Ammon's horn (tissue), 1 donor: ENCODE measurements at places on chromosomes 4 and X.

DNA sequence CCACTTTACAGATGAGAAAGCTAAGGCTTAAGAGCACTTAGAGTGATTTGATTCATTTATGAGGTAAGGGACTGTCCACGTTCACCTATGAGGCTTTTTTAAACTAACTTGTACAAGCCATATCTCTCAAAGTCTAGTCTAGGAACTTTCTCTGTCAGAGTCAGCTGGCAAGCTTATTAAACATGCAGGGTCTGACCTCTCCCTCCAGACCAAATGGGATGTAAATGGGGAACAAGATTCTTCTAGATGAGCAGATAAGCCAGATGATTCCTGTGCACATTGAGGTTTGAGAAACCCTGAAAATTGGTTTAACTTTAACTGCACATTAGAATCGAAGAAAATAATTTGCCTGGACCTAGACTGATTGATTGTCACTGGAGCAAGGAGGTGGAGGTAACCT lies 160.0 kb upstream of the SPRY1 start:
- DNase-seq: no peak

GRCh38 chrX:44025555-44025954 lies 52.4 kb upstream of the NDP start:
- no peak for DNase-seq

GRCh38 chr4:126238013-126238412 lies 923.3 kb downstream of the FAT4 start:
- DNase-seq: no peak

- DNase-seq: peak; percentile 47
These were observed 859 bp downstream of the SMARCA1 start for GRCh38 chrX:129522184-129523078.

GRCh38 chrX:50812995-50813842 lies 775 bp downstream of the SHROOM4 start:
- no peak for DNase-seq

DNA sequence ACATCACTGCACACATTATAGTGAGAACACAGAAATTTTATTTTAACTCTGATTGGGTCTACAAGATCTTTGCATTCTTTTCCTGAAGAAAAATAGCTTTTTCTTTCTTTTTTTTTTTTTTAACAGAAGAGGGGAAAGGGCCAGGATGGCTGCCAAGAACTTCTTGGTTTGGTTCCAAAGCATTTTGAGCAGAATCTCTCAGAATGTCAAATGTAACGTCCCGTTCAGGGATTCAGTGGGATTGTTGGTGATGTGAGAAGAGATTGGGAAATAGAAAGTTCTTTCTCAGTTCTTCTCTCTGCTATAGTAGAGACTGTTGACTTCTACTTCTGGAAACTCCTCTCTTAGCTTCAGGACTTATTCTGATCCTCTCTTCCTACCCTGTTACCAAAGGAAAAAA lies 70.9 kb upstream of the CBR4 start:
- no peak for DNase-seq

DNA sequence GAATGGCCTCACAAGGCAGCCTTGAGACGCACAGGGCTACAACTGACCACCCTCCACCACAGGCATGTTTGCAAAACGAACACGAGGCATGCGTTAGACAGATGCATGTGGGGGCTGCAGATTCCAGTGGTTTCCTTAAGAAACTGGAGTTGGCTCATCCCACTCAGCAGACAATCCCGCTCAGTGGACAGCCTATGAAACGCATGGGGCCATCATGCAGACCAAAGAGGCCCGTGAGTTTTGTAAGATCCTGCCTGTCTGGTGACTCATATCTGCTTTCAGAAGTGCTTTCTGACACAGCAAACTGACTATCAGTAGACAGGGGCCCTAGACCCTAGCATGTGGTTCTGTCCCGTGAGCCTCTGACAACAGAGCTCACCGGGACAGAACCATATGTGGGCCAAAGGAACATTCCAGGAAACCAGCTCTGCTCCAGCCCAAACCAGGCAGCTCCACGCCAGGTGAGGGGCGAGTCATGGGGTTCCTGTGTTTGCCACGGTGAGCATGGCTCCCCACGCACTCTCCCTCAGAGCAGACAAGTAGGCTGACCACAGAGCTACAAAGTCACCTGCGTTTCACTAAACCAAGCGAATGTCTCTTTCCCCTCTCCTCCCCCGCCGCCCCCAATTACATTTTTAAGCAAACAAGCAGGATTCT lies 74.4 kb downstream of the MTMR1 start:
- no peak for DNase-seq

- DNase-seq: no peak
These were observed 24.0 kb downstream of the GALNT7 start for GRCh38 chr4:173192375-173193162.

DNA sequence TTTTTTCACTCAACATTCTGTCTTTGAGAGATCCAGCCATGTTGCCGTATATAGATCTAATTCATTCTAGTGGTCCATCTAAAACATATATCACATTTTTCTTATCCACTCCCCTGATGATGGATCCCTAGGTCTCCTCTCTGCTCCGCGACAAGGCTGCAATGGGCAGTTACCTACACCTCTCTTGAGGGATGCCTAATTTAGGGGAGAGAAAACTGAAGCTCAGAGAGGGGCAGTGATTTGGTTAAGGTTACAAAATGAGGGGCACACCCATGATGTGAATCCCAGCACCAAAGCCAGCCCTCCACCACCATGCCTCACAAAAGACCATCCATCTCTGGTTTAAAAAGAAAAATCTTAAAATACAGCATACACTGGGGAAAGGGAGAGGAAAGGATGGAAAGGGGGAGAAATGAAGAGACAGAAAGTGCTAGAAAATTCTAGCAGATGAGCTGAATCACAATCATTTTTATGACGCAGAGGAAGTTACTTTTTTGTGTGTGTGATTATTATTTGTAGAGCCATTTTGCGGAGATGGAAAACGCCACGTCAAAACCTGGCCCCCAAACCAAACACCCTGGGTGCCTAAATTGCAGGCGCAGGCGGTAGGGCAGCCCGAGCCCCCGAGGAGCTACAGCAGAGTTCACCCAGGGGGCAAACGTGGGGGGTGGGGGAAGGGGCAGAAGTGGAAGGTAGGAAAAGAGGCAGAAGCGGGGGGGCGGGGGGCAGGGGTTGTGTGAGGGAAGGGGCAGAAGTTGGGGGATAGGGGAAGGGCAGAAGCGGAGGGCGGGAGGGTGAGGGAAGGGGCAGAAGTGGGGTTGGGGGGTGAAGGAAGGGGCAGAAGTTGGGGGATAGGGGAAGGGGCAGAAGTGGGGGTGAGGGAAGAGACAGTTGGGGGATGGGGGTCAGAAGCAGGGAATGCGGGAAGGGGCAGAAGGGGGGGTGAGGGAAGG lies 1.3 kb upstream of the TSPYL2 start:
- no peak for DNase-seq

DNA sequence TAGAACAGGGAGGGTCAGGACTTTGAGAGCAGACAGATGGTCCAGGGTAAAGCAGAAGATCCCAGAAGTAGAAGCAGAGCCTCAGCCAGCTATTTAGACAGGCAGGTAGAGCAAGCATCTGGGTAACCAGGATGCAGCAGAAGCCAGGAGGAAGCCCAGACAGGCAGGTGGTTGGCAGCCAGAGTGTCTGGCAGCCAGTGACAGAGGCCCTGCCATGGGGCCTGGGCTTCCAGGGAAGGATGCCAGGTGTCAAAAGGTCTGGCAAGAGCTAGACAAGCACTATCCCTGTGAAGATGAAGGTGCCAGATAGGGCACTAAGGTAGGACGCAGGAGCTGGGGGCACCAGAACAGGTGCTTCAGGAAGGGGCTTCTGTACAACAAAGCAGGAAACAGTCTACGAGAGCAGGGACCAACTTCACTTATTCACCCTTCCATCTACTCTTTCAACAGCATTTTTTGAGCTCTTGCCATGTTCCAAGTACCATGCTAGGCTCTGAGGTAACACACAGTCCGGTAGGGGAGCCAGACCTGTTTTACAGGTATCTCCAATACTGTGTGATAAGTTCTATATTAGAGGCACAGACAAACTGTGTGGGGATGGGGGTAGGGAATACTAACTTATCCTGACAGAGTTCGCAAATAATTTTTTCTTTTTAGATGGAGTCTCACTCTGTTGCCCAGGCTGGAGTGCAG lies 38.1 kb upstream of the GJB1 start:
- DNase-seq: no peak

GRCh38 chr4:1241466-1241935 lies 7.4 kb downstream of the CTBP1 start:
- DNase-seq: no peak

DNA sequence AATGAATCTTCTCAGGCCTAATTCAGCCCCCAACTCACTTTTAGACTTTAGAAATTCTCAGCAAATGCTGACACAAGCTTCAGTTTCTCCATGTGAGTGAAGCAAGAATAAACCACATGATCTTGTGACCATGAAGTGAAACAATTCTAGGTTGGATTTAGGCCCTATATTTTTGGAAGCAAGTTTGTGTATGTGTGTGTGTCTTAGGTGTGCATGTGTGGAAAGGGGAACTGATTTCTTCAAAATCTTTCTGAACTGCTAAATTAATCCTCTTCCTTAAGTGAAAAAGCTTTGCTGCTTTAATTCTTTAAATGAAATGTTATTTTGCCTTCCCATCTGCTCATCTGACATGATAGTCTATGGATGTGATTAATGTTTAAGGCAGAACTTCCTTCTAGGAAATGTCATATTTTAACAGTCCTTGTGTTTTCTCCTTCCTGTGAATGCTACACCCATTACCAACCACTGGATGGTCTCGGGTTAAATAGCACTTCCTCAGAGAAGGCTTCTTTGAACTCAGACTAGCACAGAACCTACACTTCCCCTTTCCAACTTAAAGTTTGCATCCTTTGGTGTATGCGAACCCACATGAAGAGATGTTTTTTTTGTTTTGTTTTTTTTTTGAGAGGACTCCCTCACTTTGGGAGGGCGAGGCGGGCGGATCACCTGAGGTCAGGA lies 1.2 kb upstream of the TMEM144 start:
- peak; percentile 61 for DNase-seq
